ENCODE measurements at places on chromosomes 16 and 17.
A peak's percentile ranks its signal among the peaks of the same experiment; 100 is the strongest.

DNA sequence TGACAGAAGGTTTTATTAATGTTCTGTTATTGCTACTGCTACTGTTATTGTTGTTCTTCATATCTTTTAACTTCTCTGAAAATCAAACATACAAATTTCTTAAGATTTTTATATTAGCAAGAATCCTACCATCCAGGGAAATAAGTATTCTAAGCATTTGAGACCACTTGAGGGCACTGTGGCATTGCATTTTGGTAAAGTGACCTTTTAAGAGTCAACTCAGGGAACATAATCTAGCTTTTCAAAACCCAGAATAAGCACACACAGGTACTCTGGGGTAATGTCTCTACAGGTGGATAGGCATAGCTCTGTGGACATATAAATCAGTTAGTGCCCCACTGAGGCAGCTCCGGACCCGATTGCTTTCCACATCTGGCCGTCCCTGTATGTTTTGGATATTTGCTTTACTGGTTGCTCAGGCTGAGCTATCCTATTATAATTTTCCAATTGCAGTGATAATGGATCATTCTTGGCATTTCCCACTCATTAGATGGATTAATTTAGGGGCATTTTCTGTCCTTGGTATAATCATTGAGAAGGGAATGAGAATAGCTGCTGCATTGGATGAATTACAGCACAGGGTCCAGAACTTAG is 1425.1 kb upstream of the CDH8 start:
- DNase-seq, result no peak

GRCh38 chr16:89369266-89369895 is 121.0 kb downstream of the ANKRD11 start:
- DNase-seq, result no peak

DNA sequence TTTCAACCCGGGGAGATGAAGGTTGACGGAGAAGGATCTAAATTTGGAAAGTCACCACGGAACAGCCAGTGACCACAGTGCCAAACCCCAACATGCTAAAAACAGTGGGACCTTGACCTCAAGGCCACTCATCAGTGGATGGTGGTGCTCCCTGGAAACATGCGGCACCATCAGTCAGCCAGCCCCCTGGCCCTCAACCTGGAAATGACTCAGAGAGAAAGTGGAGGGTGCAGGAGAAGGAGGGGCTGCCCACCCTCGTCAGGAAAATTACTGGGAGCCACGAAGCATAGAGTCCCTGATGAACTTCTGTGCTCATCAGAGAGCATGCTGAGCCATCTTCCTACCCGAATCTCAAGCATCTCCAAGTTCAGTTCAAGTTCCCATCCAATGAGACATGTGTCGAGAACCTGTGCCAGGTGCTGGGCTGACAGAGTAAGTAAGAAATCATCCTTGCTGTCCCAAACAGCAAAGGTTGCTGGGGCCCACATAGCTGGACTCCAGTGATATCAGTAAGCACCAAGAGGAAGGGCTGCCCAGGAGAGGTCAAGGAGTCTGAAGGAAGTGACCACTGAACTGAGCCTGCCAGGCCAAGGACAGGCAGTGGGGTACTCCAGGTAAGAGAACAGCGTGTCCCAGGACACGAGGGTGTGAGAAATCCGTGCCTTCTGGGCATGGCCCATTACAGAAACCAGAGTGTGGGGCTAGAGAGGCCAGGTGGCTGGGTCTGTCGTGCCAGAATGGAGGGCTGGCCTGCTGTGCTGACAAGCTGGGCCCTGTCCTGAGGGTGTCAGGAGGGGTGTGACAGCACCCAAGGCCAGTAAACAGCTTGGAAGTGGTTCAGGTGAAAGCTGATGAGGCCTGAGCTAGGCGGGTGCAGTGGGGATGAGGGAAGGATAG is 5.2 kb downstream of the PECAM1 start:
- peak; percentile 28 for DNase-seq

GRCh38 chr16:11640987-11641817 is 27.1 kb upstream of the SNN start:
- DNase-seq, result peak; percentile 22

DNA sequence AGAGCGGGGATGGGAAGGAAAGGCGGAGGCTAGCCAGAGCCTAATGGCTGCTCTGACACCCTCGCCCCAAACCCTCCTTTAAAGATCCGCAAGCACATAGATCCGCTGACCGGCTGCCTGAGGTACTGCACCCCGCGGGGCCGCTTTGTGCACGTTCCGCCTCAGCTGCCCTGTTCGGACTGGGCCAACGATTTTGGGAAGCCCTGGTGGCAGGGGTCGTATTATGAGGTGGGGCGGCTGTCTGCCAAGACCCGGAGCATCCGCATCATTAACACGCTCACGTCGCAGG is 663 bp downstream of the CYB5D1 start:
- peak; percentile 56 for DNase-seq

DNA sequence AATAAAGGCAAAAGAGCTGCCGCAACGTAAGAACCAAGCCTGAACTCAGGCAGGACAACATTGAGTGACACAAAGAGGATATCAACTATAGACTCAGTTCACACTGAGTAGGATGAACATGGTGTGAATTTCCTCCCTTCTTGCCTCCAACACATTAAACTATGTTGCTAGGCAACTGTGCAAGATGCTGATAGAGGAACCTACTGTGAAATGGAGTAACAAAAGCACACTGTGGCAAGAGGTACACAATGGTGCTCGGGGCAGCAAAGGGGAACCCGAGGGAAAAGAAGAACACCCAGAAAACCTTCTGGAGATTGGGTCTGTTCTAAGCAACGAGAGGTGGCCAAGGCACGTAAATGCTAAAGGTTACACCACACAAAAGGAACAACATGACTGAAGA is 34.1 kb downstream of the GRB2 start:
- DNase-seq, result no peak

GRCh38 chr17:3033741-3034577 is 29.4 kb downstream of the OR1D5 start:
- no peak for DNase-seq

GRCh38 chr17:63544467-63545301 is 5.6 kb upstream of the DCAF7 start:
- DNase-seq, result no peak

DNA sequence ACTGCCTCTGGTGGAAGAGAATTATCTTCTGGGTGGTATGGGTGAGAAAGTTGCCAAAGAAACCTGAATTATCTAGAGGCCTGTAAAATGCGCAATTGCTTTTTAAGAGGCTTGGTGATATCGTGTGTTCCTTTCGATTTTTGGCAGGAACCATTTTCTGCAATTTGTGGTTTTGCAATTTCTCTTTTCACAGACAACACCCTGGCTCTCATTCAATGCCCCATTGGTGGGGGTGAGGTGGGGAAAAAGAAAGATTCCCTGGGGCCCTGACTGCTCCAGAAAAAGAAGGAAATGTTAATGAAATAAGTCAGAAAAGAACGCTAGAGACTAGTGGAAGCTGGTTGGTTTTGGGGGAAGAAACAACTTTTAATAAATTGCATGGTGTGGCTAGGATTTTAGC is 77.4 kb downstream of the ANKFN1 start:
- no peak for DNase-seq

GRCh38 chr16:8258523-8258922 is 331.8 kb downstream of the TMEM114 start:
- no peak for DNase-seq

DNA sequence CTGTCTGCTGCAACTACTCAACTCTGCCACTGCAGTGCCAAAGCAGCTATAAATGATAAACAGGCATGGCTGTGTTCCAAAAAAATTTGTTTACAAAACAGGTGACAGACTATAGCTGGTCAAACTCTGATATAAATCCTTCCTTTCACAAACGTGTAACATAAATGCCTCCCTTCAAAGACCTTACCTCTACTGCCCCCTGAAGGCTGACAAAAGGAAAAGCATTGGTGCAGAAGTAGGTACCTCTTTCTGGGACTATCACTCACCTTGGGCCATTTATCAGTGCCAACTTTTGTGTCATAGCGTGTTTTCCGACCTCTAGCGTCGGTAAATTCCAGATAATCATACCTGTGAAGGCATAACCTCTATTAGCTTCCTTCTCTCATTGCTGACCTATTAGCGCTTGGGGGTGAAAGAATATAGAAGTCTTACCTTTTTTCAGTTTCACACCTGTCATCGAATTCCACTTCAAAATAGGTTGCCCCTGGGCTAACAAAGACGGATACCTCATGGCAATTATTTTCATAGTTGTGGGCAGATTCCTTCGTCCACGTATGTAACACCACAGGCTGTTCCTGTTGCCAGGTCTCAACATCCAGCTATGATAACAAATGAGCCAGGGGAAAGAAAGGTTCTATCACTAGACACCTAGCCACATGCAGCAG is 67.9 kb downstream of the ZZEF1 start:
- DNase-seq, result no peak

DNA sequence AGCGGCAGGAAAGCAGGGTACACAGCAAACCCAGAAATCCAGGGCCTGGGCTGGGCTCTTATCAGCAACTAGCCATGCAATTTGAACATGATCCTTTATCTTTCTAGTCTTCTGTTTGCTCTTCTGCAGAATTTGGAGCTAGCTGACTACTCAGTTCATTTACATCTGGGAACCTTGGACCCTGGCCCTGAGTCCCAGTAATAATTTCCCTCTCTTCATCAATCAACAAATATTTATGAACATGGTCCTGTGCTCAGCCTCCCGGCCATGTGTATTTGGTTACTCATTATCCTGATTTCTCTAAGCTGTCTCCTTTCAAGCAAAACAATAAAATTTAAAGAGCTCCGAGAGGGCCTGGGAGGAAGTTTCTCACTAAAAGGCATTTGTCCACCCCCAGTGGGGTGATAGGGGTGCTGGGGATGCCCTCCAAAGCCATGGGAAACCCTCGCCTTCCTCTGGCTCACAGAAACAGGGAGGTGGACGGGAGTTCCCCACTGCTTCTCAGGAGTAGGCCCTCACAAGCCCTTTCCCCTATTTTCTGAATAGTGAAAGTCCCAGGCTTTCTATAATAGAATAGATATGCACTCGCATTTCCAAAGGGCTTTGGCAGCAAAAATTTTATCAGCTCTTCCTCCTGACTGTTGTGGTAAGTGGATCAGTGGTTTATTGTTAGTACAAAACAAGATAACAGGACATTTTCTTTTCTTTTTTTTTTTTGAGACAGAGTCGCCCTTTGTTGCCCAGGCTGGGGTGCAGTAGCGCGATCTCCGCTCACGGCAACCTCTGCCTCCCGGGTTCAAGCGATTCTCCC is 6.9 kb upstream of the WDR59 start:
- no peak for DNase-seq

DNA sequence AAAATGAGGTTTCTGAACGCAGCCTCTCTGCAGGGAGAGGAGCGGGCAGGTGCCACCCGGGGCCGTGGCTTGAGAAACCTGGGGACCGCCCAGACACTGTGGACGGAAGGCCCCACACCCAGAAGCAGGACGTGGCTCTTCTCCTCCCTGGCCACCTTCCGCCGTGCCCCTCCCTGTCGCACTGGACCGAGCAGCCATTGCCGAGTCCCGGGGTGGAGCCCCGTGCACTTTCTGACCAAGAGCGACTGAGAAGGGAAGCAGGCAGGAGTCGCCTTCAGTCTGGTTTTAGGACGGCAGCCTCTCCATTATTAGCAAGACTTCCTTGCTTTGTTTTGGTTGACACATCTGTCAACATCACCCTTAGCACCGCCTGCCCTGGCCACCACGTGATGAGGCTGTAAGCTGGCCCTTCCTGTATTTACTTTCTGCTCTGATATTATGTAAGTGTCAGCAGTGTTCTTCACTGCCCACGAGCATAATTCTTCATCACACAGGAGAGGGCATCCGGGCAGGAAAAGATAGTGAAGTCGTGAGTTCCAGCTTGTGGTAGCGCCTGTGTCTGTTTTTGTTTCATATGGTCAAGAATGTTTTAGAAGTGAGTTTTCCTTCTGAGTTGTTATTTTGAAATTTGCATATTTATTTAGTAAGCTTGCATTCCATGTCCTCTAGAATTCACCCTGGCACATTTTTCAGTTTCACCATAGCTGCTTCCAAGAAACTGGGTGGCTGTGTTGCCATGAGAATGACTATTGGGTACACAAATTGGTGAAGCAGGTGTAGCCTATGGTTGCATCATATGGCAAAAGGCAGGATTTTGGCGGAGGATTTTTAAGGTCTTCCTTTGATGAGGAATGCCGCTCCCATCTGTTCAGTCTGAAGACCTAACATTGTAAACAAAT is 1.0 kb downstream of the HERPUD1 start:
- peak; percentile 69 for DNase-seq

DNA sequence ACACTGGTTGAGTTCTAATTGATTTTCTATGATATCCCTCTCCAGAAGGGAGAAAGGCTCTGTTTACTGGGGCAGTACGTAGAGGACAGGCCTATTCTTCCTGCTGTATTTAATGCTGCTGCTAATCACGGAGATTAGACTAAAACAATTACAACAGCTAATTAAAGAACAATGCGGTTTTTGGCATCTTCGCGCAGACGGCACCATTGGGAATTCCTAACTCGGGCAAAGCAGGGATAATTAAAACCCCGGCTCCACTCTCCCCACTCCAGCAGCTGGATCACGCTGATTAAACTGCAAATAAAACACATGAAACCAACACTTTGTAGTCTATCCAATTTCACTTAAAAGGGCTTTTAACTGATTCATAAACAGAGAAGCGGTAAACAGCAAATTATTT is 147.6 kb downstream of the XYLT1 start:
- no peak for DNase-seq

DNA sequence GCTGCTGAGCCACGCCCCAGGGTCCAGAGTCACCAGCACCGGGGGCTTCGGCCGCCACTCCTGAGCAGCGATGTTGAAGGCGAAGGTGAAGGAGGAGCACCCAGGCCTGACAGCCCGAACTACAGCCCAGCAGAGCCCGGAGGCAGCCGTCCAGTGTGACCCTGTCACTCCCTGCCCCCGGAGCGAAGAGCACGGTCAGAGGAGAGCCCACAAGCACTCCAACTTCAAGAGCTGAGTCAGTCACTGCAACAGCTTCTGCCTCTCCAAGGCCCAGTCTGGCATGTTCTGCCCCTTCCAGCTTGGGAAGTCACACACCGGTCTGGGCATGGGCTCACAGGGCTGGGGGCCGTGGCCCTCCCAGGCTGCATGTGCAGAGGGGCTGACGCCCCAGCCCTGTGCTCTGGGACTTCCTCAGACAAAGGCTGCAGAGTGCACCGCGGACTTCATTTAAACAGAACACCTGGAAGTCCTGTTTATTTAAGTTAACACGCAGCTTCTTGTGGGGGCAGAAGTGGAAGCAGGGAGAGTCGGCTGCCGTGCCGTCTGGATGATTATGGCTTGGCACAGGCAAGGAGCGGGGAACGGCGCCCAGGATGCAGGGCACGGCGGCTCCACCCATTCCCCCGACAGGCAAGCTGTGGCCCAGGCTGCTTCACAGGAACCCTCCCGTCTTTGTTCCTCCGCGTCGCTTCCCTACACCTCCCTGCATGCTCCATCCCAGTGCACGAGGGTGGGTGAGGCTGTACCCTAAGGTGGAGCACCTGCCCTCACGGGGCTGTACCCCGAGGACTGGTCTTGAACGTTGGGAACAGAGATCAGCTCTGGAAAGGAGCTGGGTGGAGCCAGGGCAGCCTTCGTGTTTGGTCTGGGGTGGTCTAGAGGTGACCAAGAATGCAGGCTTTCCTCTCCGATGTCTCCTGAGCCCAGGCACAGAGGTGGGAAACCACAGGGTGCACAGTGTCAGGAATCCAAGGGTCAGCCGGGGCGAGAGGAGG is 68.9 kb upstream of the METRNL start:
- DNase-seq, result no peak

Measured in activated naive CD4-positive, alpha-beta T cell treated with anti-CD3 and anti-CD28 coated beads, Interleukin-2, amount 50 U/mL, for 72 hours (primary cell).